Eye (tissue), 1 donor: ENCODE measurements at places on chromosomes 2 and 18.

DNA sequence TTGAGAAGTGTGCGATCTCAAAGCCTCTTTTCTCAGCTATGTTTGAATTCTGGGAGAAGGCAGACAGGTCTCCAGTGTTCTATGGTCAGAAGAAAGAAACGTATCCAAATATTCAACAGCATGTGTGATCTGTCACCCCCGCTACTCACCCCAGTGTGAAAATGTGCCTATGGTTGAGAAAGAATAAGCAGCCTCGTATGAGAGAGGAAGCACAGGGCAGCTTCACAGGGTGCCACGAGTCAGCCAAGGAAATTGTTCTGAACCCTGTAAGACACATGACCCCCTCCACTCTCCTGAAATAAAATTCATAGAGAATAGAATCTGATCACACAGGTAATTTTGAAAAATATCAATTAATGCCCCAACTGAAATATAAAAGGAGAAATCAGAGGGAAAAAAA, 8.0 kb upstream of the SF3B1 start:
- DNase-seq, result no peak

DNA sequence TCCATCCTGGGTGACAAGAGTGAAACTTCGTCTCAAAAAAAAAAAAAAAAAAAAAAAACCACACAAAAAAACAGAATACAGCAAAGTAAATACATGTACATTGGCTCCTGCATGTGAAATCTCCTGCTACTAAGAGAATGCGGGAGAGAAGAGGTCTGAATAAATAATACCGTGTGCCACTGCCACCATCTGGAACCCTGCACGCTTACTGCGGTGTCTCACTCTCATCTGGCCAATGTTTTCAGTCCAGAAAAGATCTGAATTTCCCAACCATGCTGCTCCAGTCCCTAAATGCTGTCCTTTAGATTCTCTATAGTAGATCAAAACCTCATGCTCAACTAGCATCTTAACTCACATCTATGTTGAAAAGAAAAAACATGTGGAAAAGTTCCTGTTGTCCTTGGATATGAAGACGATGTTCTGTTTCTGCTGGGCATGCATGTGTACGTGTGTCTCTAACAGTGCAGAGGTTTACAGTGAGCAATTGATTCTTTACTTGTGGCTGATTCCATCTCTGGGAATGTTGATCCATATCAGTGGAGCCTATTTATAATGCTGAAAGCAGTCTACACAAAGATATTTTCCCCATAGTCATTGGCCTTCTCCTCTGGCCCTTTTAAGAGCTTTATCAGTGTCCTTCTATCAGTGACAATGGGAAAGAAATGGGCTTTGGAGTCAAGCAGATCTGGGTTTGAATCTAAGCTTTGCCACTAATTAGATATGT, 11.9 kb downstream of the STON1 start:
- DNase-seq, result no peak

- DNase-seq, result no peak
These were observed 144.5 kb downstream of the BCL11A start for GRCh38 chr2:60408811-60409530.

- DNase-seq, result no peak
These were observed 144.1 kb downstream of the MYO1B start for GRCh38 chr2:191389288-191389687.

- DNase-seq, result no peak
These were observed 104.3 kb downstream of the ARL6IP6 start for GRCh38 chr2:152822676-152823075.

DNA sequence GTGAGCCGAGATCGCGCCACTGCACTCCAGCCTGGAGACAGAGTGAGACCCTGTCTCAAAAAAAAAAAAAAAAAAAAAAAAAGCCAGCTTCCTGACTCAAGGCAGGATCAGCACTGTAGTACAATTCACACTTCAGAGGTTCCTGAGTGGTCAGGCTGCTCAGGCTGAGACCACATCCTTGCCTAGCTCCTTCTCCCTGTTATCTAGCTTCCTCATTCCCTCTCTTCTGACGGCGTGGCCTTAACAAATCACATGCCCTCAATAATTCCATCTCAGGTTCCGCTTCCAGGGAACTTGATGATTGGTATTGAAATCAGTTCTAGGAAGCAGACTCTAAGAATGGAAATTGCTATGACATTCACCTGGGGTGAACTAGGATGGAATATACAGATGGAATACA, 29.8 kb upstream of the KDM3A start:
- no peak for DNase-seq

DNA sequence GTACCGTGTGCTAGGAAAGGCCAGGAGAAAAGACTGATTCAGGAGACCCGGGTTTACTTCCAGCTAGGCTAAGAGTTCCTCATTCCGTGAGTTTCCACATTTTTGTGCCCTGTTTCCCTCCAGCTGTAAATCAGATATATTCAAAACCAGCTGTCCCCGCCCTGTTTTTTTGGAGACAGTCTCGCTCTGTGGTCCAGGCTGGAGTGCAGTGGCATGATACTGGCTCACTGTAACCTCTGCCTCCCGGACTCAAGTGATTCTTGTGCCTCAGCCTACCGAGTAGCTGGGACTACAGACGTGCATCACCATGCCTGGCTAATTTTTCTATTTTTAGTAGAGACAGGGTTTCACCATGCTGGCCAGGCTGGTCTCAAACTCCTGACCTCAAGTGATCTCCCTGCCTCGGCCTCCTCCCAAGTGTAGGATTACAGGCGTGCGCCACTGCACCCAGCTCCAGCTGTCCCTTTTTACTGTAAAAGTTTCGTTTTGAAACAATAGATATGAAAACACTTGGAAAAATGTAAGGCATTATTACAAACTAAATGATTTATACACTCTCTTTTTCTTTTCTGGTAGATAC, 112.8 kb upstream of the SEC11C start:
- DNase-seq, result no peak

GRCh38 chr18:78621141-78621755, 358.4 kb upstream of the SALL3 start:
- DNase-seq, result no peak

DNA sequence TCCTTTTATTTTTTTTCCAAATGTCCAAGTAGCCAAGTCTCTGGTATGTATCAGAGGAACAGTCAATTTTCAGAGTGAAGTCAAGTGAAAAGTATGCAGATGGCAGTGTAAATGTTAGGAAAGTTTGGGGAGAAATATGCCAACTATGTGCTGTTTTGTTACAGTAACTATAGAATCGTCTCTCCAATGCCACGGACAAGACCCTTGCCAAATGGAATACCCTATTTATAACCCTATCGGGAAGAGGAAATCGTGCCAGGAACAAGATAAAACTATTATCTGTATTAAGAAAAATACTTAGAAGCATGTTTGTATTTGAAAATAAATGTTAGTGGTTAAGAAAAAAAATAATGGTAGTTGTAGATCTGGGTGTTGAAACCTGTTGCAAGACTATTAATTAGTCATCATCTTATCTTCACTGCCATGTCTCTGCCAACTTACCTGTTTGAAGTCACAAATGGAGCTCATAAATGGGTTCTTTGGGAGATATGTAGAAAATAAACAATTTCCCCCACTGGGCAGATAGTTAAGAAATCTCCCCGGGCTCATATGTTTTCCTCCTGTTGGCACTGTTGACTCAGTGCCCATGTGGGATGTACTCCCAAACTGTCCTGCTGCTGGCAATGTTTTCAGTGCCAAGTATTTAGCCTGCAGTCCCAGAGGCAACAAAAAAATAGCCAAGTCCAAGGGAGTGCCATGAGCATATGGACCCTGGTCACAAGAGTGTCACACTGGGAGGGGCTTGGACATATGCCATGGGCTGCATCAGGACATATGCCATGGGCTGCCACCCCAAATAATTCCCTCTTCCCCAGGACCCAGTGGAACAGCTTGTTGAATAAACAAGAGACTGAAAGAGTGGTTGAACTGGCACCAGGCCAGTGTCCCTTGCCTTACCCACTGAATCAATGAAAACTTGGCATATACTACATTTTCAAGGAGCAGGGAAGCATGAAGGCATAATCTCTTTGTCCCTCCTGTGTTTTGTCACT, 366.9 kb downstream of the OSR1 start:
- DNase-seq, result no peak

DNA sequence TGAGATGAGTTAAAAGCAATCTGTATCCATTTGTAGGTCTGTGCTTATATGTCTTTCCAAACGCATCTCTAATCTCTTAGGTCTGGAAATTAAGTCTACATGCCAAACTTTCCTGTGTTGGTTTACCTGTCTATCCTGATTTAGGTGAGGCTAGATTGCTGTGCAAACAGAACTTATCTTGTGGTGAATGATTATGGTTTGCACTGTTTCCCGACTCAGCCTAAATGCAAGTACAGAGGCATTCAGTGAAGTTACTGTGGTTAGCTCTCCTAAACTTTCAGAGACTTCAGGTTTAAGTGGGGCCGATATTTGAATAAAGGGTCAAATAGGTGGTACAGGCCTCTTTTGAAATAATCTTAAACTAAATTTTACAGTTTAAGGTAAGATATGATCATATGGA, 103.5 kb downstream of the ICOS start:
- no peak for DNase-seq

- DNase-seq, result no peak
These were observed 10.0 kb upstream of the ASAP2 start for GRCh38 chr2:9196637-9197036.

- no peak for DNase-seq
These were observed 113.8 kb downstream of the GALNT1 start for GRCh38 chr18:35695384-35695783.

GRCh38 chr2:24354957-24355356, 5.4 kb downstream of the ITSN2 start:
- no peak for DNase-seq

- no peak for DNase-seq
These were observed 78.7 kb downstream of the NCAPH start for GRCh38 chr2:96414161-96414710.

GRCh38 chr18:8286303-8286702, 322.9 kb upstream of the RAB12 start:
- DNase-seq, result no peak

GRCh38 chr18:45723567-45724355, at the start of gene SLC14A1:
TSS of gene SLC14A1 (plus strand) at chr18:45724181. CDS start at chr18:45730321, 6,140 bp downstream.
- no peak for DNase-seq

GRCh38 chr2:178506101-178506500, 25.8 kb downstream of the PLEKHA3 start:
- no peak for DNase-seq

DNA sequence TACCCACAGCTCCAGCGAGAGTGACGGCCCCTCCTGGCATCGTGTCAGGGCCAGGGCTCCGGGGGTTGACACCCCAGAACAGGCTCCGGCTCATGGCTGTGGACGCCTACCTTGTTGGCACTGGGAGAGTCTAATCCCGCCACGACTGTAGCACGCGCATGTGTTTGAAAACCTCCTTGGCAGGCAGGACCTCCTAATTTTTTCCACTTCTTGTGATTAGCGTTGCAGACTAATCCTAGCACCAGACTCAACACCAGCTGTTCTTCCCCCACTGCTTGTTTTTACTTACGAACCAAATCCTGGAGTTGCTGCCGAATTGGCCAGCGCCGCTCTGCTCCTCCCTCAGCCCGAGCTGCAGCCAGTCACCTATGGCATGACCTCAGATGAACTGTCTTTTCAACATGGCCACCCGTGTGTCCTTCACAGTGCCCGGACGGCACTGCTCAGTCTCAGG, 110.7 kb downstream of the KLHL29 start:
- peak; percentile 61 for DNase-seq

DNA sequence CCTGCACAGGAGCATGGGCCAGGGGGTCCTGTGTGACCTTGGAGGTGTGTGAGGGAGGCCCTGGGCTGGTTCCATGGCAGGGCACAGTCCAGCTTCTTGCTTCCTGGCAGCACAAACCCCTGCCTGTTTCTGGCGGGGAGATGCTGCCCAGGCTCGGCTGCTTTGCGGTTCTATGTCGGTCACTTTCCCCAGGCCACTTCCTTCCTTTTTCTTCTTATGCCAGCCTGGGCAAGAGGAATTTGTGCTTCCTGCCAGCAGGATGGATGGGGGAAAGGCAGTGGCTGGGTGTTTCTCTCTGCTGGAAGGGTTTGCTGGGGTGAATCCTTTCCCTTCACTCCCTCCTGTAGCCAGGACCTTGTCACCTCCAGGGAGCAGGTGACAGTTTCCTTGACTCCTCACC, 24.3 kb downstream of the ASAP2 start:
- no peak for DNase-seq

GRCh38 chr2:62415518-62415917, 90.5 kb downstream of the TMEM17 start:
- DNase-seq, result no peak

GRCh38 chr18:76765649-76766048, 56.7 kb upstream of the ZNF236 start:
- DNase-seq, result no peak

DNA sequence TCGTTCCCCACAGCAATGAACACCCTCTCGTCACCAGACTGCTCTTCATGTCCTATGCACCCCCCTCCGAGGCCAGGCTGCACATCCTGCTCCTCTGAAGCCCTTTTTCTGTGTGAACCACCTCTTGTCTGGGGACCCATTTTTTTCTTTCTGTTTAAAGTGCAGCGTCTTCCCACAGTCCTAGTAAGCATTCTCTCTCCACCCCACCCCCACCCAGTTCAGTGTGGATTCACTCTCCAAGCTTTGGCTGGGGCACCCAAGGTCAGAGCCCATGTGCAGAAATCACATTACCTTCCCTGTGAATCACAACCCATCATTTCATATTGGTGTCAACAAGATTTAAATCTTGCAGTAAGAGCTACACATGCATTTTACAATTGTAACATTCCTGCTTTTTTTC, 26.4 kb upstream of the PKDCC start:
- peak; percentile 60 for DNase-seq

DNA sequence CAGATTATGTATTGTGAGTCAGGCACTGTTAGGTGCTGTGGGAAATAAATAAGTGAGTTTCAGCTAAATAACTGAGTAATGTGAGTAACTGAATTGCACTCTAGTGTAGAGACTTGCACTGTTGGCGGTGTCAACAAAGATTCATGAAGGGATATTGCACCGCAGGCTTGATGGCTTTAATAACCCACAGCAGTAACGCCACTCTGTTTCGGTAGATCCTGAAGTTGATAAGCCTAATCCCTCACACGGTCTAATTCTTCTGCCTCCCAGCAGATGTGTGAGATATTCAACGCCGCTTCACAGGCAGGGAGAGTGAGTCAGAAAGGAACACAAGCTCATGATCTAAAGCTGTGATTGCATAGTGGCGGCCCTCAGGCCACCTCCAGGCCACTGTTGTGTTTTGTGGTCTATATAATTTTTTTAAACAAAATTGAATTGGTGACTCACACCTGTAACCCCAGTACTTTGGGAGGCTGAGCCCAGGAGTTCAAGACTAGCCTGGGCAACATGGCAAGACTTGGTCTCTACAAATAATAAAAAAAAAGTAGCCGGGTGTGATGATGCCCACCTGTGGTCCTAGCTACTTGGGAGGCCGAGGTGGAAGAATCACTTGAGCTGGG, 94.3 kb downstream of the LIPG start:
- DNase-seq, result no peak

- no peak for DNase-seq
These were observed 10.9 kb downstream of the MEP1B start for GRCh38 chr18:32200766-32201165.

- no peak for DNase-seq
These were observed 69.4 kb downstream of the CABLES1 start for GRCh38 chr18:23204589-23205235.
